ENCODE measurements at places on chromosomes 12 and 14.

DNA sequence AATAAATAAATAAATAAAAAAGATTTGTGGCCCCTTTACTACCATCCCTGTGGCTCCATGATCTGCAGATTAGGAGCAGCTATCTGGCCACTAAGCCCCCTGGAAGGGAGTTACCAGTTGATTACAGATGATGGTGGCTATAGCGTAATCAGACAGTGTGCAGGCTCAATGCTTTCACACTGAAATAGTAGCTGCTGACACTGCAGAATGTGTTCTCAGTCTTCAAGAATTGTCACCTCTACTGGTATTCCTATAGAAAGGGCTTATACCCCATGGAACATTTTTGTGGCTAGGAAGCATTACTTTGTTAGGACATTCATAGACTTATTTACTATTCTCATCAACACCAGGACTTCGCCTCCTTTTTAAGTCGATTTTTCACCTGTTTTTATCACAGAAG, 30.9 kb downstream of the DCAF4 start:
- DNase-seq: no peak

- DNase-seq: no peak
Observed at GRCh38 chr12:54419088-54419887, at the start of gene ITGA5. TSS of gene ITGA5 (minus strand) at chr12:54419266. CDS start at chr12:54419198, 68 bp downstream.

DNA sequence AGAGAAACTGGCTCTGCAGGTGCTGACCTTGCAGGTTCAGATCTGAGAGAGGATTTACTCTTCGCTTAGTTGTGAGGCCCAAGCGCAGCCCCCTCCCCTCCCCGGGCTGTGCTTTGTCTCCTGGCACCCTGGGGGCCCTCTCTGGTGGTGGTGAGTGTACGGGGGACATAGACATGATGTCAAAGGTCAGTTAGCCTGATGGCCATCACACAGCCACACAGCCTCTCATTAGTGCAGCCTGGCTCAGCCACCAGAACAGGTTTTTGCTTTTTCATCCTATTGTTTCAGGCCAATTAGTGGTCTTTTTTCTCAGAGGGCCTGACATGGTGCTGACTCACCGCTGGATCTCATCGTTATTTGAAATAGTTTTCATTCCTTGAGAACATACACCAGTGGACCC, 437.9 kb downstream of the AACS start:
- no peak for DNase-seq

DNA sequence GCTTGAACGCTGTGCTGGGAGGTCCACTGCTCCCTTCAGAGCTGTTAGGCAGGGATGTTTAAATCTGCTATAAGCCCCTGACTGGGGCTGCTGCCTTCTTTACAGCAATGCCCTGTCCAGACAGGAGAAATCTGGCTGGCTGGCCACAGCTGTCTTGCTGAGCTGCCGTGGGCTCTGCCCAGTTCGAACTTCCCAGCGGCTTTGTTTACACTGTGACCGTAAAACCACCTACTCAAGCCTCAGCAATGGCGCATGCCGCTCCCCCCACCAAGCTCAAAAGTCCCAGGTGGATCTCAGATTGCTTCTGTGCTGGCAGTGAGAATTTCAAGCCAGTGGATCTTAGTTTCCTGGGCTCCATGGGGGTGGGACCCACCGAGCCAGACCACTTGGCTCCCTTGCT, 35.8 kb downstream of the CKAP4 start:
- DNase-seq: no peak

- peak; percentile 70 for DNase-seq
Observed at GRCh38 chr12:124786061-124786964, 77.4 kb downstream of the SCARB1 start.
